T-cell (primary cell): ENCODE measurements at places on chromosomes 3 and 15.

DNA sequence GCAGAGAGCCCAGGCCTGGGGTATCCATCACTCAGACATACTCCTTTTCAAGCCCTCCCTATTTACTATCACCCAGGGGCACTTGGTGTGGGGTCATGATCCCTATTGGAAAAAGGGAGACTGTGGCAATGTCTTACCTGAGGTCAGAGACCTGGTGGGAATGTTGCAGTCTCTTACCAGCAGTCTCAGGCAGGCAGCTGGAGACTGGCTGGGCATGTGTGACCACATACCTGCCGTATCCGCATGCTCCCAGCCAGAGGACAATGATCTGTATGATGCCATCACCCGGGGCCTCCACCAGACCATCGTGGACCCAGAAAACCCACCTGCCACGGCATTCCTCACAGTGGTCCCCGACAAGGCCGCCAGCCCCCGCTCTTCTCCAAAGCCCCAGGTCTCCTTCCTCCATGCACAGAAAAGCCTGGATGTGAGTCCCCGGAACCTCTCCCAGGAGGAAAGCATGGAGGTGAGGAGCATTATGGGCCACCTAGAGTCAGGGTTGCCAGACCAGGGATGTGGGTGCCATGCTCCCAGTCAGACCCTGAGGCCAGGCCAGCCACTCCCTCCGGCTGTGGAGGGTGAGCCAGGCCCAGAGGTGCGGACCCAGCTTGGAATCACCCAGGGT, 5.9 kb downstream of the SH2D7 start:
- no peak overlapping the region for H3K27ac ChIP-seq
- H3K4me1 ChIP-seq = peaks cover 11% of the 10 kb centered on the region
- no peaks in the 10 kb centered on the region for H3K36me3 ChIP-seq
- no peaks in the 10 kb centered on the region for H3K27me3 ChIP-seq

- H3K36me3 ChIP-seq = no peaks in the 10 kb centered on the region
- no peaks in the 10 kb centered on the region for H3K4me1 ChIP-seq
- no peak overlapping the region for H3K4me3 ChIP-seq
- DNase-seq = no peak
Observed at GRCh38 chr3:124075753-124076152, 83.8 kb upstream of the ROPN1 start.

DNA sequence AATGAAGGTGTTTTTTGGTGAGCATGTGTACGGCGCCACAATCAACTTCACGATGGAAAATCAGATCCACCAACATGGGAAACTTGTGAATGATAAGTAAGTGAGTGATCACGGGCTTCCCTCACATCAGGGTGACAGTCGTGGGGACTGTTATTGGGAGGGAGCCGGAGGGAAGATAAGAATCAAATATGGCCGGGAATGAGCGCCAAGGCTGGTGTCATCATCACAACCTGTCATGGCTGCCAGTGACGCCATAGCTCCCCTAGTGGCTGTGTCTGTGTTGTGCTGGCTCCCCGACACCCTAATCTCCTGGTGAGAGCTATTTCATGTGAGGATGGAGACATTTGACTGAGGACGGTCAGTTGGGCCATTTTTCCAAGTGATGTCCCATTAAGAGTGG, 168.5 kb downstream of the SV2B start:
- H3K27ac ChIP-seq = no peak overlapping the region
- H3K36me3 ChIP-seq = no peaks in the 10 kb centered on the region
- H3K27me3 ChIP-seq = peaks cover 22% of the 10 kb centered on the region
- no peak overlapping the region for H3K4me3 ChIP-seq
- no peaks in the 10 kb centered on the region for H3K4me1 ChIP-seq

GRCh38 chr3:194300936-194301335, 50.2 kb downstream of the CPN2 start:
- no peak overlapping the region for H3K27ac ChIP-seq
- peaks cover 22% of the 10 kb centered on the region for H3K27me3 ChIP-seq
- peaks cover 3% of the 10 kb centered on the region for H3K36me3 ChIP-seq
- DNase-seq = no peak
- H3K4me1 ChIP-seq = peaks cover 27% of the 10 kb centered on the region
- H3K4me3 ChIP-seq = no peak overlapping the region

GRCh38 chr3:153856932-153857331, 264.3 kb upstream of the ARHGEF26 start:
- no peak overlapping the region for H3K4me3 ChIP-seq
- no peak overlapping the region for H3K27ac ChIP-seq
- DNase-seq = no peak
- no peaks in the 10 kb centered on the region for H3K27me3 ChIP-seq
- H3K36me3 ChIP-seq = no peaks in the 10 kb centered on the region

DNA sequence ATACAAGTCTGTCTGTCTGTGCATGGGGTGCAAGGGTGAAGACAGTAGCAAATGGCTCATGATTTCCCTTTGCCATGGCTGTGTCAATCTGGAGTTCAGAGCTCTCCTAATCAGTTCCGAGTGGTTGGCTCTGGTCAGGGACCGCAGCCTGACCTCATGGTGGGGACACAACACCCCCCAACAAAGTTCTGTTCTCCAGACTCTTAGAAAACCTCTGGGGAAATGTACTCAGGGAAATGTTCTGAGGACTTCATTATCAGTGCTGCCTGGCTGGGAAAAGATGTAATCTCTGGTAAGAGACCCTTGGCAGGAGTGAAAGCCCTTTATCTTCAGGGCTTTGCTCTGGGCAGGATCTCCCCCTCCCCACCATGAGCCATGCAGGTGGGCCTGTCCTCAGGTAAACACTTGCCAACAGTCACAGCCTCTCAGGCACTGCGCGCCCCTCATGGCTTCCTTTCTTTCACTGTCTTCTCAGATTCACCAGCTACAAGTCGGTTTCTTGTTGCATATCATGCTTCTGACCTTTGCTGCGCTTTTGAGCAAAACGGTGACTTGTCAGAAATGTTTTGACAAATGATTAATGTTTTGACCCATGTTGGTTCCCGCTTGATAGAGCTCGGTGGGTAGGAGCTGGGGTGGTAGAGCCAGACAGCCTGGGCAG, 95.5 kb downstream of the ST6GAL1 start:
- H3K4me1 ChIP-seq = peaks cover 67% of the 10 kb centered on the region
- H3K4me3 ChIP-seq = peak overlapping the region; percentile 90
- no peaks in the 10 kb centered on the region for H3K27me3 ChIP-seq

DNA sequence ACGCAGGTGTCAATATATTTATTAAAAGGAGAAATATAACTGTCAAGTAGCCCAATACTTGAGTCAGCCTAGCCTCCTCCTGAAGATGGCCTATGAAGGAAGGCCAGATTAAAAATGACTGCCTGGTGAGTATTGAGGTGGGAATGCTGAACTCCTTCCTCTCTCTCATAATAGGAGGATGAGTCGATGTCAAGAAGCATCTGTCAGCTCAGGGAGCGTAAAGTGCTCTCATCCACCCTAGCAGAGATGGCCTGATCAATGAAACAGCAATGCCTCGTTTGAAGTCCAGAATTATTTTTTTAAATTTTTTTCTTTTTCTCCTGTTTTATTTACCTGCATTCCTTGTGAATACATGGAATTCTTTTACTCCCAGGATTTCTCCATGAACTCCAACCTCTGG, 58.3 kb downstream of the SCN10A start:
- no peak overlapping the region for H3K4me3 ChIP-seq
- DNase-seq = no peak
- H3K4me1 ChIP-seq = no peaks in the 10 kb centered on the region

- no peak overlapping the region for H3K27ac ChIP-seq
- peaks cover 10% of the 10 kb centered on the region for H3K4me1 ChIP-seq
- DNase-seq = no peak
- H3K36me3 ChIP-seq = no peaks in the 10 kb centered on the region
- H3K4me3 ChIP-seq = no peak overlapping the region
Observed at GRCh38 chr3:185361920-185362319, 1.0 kb upstream of the MAP3K13 start.

- H3K27ac ChIP-seq = no peak overlapping the region
- no peak overlapping the region for H3K4me3 ChIP-seq
- H3K4me1 ChIP-seq = peaks cover 11% of the 10 kb centered on the region
Observed at GRCh38 chr3:114498539-114499370, 204.9 kb downstream of the TIGIT start.

GRCh38 chr3:54856271-54856670, 71.6 kb downstream of the LRTM1 start:
- no peak overlapping the region for H3K27ac ChIP-seq
- no peaks in the 10 kb centered on the region for H3K36me3 ChIP-seq
- peaks cover 3% of the 10 kb centered on the region for H3K27me3 ChIP-seq
- H3K4me3 ChIP-seq = no peak overlapping the region

GRCh38 chr15:38065721-38066345, 131.4 kb downstream of the TMCO5A start:
- H3K27ac ChIP-seq = no peak overlapping the region
- H3K4me1 ChIP-seq = peaks cover 6% of the 10 kb centered on the region
- DNase-seq = no peak
- H3K36me3 ChIP-seq = no peaks in the 10 kb centered on the region

GRCh38 chr3:82031596-82031995, 270.2 kb upstream of the GBE1 start:
- no peak for DNase-seq
- no peaks in the 10 kb centered on the region for H3K4me1 ChIP-seq
- H3K27me3 ChIP-seq = no peaks in the 10 kb centered on the region
- H3K27ac ChIP-seq = no peak overlapping the region
- no peaks in the 10 kb centered on the region for H3K36me3 ChIP-seq
- H3K4me3 ChIP-seq = no peak overlapping the region

DNA sequence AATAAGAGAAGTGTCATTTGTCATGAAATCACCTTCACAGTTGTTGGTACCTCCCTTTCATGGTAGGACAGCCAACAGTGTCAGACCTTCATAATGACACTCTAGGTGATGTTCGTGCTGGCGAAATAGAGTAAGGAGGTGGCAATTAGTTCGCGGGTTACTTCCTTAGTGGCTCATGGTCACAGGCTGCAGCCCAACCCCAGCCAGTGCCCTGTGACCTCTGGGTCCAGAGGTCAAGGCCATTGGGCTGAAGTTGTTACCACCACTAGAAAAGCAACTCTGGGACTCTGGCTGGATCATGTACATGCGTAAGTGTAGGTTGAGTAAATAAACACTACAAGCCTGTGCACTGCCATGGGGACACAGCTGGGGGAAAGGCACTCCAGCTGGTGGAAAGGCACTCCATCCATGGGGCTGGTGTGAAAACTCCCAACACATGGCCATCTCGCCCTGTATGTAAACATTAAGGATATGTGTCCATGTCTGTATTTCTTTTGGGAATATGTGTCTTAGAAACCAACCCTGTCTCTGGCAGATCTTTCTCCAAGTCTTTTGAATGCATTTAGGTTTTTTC, 106.7 kb downstream of the RYK start:
- DNase-seq = no peak
- H3K27me3 ChIP-seq = no peaks in the 10 kb centered on the region
- H3K4me1 ChIP-seq = no peaks in the 10 kb centered on the region
- no peak overlapping the region for H3K4me3 ChIP-seq
- H3K36me3 ChIP-seq = no peaks in the 10 kb centered on the region

- H3K36me3 ChIP-seq = no peaks in the 10 kb centered on the region
- no peak overlapping the region for H3K27ac ChIP-seq
- H3K27me3 ChIP-seq = peaks cover 45% of the 10 kb centered on the region
- peak; percentile 8 for DNase-seq
- H3K4me3 ChIP-seq = peak overlapping the region; percentile 68
Observed at GRCh38 chr15:93088200-93088980, 621 bp downstream of the RGMA start.

- DNase-seq = no peak
- H3K27ac ChIP-seq = peak overlapping the region; percentile 100
- peaks cover 25% of the 10 kb centered on the region for H3K36me3 ChIP-seq
- peak overlapping the region; percentile 97 for H3K4me3 ChIP-seq
- peaks cover 36% of the 10 kb centered on the region for H3K4me1 ChIP-seq
Observed at GRCh38 chr3:170180079-170180907, 1.2 kb downstream of the PHC3 start.

GRCh38 chr15:88419830-88420229, 47.4 kb downstream of the MRPL46 start:
- DNase-seq = no peak
- no peaks in the 10 kb centered on the region for H3K27me3 ChIP-seq
- H3K4me3 ChIP-seq = no peak overlapping the region
- no peaks in the 10 kb centered on the region for H3K36me3 ChIP-seq
- no peak overlapping the region for H3K27ac ChIP-seq

- H3K36me3 ChIP-seq = no peaks in the 10 kb centered on the region
- H3K4me3 ChIP-seq = no peak overlapping the region
- H3K27me3 ChIP-seq = peaks cover 39% of the 10 kb centered on the region
- peaks cover 24% of the 10 kb centered on the region for H3K4me1 ChIP-seq
- DNase-seq = no peak
Observed at GRCh38 chr15:29826908-29827820, 4.9 kb upstream of the TJP1 start.

DNA sequence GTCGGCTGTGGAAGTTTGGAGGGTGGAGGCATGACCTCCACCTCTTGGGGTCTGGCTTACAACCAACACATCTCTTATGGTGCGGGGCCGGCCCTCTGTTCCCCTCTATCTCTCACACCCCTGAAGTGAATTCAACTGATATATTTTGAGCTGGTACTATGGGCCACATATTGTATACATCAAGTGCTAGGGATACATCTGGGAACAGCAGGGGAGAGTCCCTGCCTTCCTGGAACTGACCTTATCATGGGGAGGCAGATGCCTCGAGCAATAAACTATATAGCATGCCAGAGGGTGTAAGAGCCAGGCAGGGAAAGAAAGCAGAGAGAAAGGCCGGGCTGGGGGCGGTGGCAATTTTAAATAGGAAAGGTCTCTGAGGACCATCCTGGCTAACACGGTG, 60.4 kb upstream of the TRPM1 start:
- H3K4me1 ChIP-seq = no peaks in the 10 kb centered on the region
- peaks cover 8% of the 10 kb centered on the region for H3K27me3 ChIP-seq
- no peak overlapping the region for H3K27ac ChIP-seq
- DNase-seq = no peak

- H3K27ac ChIP-seq = no peak overlapping the region
- DNase-seq = no peak
- no peaks in the 10 kb centered on the region for H3K27me3 ChIP-seq
- no peaks in the 10 kb centered on the region for H3K36me3 ChIP-seq
- H3K4me3 ChIP-seq = no peak overlapping the region
Observed at GRCh38 chr3:99777210-99777549, 40.5 kb upstream of the CMSS1 start.

- no peak overlapping the region for H3K27ac ChIP-seq
- DNase-seq = no peak
- H3K27me3 ChIP-seq = no peaks in the 10 kb centered on the region
- no peak overlapping the region for H3K4me3 ChIP-seq
Observed at GRCh38 chr15:48719668-48720067, 74.2 kb upstream of the FBN1 start.

GRCh38 chr3:125433091-125433534, 58.0 kb upstream of the ZNF148 start:
- peaks cover 4% of the 10 kb centered on the region for H3K27me3 ChIP-seq
- no peak overlapping the region for H3K4me3 ChIP-seq
- H3K4me1 ChIP-seq = no peaks in the 10 kb centered on the region
- DNase-seq = no peak
